ENCODE measurements at places on chromosomes 2 and 18. TPM values are rescaled to one million over a fixed set of nuclear protein-coding genes. Genes with fewer than 3 reads are reported as not detected.

- H3K4me1 ChIP-seq, result peaks cover 8% of the 10 kb centered on the region
- no peaks in the 10 kb centered on the region for H3K27me3 ChIP-seq
- no peak overlapping the region for H3K27ac ChIP-seq
- no peak overlapping the region for H3K4me3 ChIP-seq
Observed at GRCh38 chr2:26284132-26284531, 39.4 kb downstream of the HADHB start.

DNA sequence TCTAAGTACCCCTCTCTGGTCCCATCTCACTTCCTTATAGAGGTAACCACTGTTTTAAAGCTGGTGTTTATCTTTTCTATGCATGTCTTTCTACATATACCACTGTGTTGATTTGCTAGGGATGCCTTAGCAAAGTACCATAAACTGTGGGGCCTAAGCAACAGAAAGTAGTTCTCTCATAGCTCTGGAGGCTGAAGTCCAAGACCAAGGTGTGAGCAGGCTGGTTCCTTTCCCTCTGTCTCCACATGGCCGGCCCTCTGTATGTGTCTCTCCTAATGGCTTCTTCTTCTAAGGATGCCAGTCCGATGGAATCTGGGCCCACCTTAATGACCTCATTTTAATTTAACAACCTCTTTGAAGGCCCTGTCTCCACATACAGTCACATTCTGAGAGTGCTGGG lies 40.8 kb upstream of the ROCK2 start:
- DNase-seq, result no peak
- H3K4me3 ChIP-seq, result no peak overlapping the region
- H3K36me3 ChIP-seq, result no peaks in the 10 kb centered on the region
- no peak overlapping the region for H3K27ac ChIP-seq
- H3K27me3 ChIP-seq, result no peaks in the 10 kb centered on the region
- peaks cover 49% of the 10 kb centered on the region for H3K4me1 ChIP-seq

DNA sequence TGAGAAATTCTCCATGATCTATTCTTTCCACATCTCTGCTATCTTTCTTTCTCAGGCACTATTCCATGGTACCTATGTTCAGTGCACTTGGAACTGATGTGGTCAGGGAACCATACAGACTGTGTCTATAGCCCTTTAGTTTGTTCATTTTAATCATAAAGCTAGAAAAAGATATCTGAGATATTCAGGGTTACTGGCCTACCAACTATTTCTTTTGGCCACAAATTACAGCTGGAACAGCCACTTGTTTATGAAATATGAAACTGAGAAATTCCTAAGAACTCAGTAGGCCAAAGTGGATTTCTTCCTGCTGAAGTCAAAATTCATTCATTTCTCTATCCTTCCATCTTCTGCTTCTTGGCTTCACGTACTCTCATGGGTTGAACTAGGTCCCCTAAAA lies 22.8 kb upstream of the LYPD1 start:
- no peak overlapping the region for H3K4me3 ChIP-seq
- DNase-seq, result no peak
- peaks cover 4% of the 10 kb centered on the region for H3K27me3 ChIP-seq

DNA sequence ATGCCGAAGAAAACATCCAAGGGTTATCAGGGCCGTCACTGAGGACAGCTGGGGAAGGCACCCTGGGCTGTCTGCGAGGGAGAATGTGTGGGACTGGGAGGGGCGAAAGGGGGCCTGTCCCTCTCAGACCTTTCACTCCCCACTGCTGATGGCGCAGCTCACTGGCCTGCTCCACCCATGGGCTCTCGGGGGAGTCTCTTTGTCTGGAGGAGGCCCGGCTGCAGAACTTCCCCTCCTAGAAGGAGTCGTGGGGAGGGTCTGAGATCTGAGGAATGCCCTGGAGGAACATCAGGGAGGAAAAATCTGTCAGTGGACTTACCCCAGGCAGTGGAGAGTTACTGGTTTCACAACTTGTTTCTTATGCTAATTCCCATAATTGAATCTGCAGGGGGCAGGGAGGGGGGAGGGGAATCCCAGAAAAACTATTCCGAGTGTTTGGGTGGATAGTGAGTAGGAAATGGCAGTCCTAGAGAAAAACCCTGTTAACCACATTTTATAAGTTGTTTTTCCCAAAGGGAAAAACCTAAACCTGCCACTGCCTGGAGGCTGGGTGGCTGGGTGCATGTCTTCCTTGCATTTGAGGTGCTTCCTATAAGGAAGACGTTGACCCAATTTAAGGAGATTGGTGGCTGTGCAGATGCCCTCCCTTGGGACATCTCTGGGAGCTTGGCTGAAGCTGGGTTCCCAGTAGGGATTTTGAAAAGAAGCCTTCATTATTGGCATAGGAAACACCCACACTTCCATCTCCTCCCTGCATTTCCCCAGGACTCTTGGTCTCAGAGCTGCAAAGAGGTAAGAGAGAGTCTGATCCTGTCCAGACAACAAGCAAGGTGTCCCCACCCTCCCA lies 11.7 kb upstream of the SEMA4C start:
- H3K27me3 ChIP-seq, result no peaks in the 10 kb centered on the region
- no peak for DNase-seq
- H3K4me3 ChIP-seq, result no peak overlapping the region

GRCh38 chr2:145287736-145288135 lies 767.8 kb upstream of the ZEB2 start:
- H3K4me3 ChIP-seq, result no peak overlapping the region
- peaks cover 12% of the 10 kb centered on the region for H3K4me1 ChIP-seq
- no peak for DNase-seq
- no peaks in the 10 kb centered on the region for H3K27me3 ChIP-seq

- no peaks in the 10 kb centered on the region for H3K36me3 ChIP-seq
- no peaks in the 10 kb centered on the region for H3K27me3 ChIP-seq
- DNase-seq, result peak; percentile 47
- H3K4me1 ChIP-seq, result peaks cover 5% of the 10 kb centered on the region
- H3K27ac ChIP-seq, result no peak overlapping the region
- no peak overlapping the region for H3K4me3 ChIP-seq
Observed at GRCh38 chr2:10537522-10538199, 89.5 kb upstream of the ODC1 start.

Gene SERPINB4
- total RNA-seq, result not detected

Gene MYOM1
- total RNA-seq, result 1.5 TPM

Gene GNLY
- total RNA-seq, result not detected
